ENCODE measurements at places on chromosomes 12 and 14.

- DNase-seq = no peak
Measured at GRCh38 chr12:23426328-23426727, 523.1 kb downstream of the SOX5 start.

- no peak for DNase-seq
Measured at GRCh38 chr14:58138714-58139482, 13.1 kb downstream of the ARMH4 start.

GRCh38 chr12:120093336-120093591 lies 23.3 kb downstream of the RAB35 start:
- no peak for DNase-seq

DNA sequence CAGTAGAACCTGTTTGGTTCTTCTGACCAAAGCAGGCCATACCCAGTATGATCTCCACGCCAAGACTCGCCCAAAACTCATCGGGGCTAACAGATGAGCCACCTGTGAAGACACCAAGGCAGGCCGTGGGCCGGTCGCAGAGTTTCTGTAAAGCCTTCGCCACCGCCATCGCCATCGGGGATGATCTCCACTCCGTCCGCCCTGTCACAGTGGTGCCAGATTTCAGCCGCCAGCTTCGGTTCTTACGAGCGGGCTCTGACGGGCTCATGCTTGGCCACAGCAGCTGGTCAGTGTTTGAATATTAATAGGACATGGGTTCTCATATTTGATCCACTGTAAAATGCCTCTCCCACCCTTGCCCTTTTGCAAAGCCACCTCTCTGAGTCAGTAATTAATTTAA lies 113.2 kb upstream of the TMEM132D start:
- no peak for DNase-seq

DNA sequence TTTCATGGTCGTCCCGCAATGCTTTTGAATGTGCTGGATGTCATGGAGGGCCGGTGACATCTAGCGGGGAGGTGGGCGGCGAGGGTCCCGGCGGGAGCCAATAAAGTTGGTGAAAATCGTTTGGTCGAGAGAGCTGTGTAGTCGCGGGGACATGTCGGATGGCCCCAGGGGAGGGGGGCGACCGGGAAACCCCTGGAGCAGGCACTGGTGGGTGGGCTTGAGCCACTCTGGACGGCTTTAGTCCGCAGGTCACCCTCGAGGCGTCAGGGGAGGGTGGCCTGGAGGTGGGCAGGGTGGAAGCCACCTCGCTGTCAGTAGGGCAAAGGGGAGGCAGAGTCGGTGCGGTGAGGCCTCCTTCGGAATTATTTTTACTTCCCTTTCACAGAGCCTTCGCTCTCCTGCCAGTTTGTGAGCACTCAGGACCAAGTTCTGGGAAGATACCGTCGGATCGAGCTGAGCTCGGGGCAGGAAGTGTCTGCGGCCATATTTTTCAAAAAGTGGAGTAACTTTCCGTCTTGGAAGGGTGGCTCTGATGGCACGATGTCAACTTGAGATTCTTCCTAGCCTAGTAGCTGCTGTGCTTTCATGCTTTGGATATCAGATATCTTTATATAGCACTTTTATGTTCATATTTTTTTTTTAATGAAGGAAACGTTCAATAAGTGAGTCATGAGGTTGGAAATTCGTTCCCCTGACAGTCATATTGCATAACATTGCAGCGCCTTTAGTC lies 28.2 kb downstream of the WBP11 start:
- no peak for DNase-seq

- DNase-seq = peak; percentile 67
Measured at GRCh38 chr14:24662753-24663152, 28.8 kb upstream of the GZMB start.

- DNase-seq = no peak
Measured at GRCh38 chr12:92034858-92035401, 110.7 kb downstream of the BTG1 start.

DNA sequence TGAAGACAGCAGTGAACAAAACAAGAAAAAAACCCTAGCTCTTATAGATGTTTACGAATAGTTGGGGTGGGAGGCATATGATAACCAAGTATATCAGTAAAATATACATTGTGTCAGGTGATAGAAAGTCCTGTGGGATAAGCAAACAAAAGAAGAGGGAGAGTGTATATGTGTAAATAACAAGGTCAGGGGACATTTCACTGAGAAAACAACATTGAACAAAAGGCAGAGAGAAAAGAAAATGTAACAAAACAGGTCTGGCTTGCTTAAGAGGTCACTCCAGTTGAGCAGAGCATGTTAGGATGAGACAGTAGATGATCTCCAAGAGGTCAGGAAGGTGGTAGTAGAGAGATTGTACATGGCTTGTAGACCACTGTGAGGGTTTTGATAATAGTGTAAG lies 304.1 kb downstream of the ACSS3 start:
- DNase-seq = no peak

GRCh38 chr14:66015071-66015780 lies 470.9 kb upstream of the CCDC196 start:
- DNase-seq = no peak

- no peak for DNase-seq
Measured at GRCh38 chr12:32702473-32702872, 23.4 kb downstream of the DNM1L start.

DNA sequence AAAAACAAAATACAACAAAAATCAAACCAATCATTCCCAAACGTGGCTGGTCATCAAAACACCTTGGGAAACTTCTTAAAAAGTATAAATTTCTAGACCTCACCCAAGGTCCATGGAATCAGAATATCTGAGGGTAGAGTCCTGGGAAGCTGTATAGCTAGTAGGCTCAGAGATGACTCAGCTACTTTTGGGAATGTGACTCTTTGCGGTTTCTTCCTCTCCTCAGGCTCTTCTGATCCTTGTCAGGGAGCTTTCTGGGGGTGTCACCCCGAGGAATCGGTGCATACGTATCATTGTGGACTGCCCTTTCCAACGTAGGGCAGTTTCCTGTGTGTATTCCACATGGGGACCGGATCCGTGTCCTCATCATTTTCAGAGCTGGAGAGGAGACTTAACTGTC lies 14.8 kb downstream of the JDP2 start:
- DNase-seq = no peak

- no peak for DNase-seq
Measured at GRCh38 chr12:6072302-6072752, 52.1 kb downstream of the VWF start.

DNA sequence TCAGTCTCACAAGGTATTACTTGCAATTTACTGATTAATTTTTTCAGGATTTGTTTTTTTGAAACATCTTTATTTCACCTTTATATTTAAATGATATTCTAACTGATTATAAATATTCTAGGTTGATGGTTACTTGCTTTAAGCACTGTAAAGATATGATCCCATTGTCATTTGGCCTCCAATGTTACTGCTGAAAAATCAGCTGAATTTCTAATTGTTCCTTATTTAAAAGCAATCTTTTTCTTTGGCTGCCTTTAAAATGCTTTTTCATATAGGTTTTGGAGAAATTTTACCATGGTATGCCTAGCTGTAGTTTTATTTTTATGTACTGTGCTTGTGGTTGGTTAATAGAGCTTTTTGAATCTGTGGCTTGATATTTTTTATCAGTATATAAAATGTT lies 275.6 kb upstream of the PPFIA2 start:
- no peak for DNase-seq

- peak; percentile 57 for DNase-seq
Measured at GRCh38 chr12:102010265-102010994, 51.4 kb downstream of the WASHC3 start.

- no peak for DNase-seq
Measured at GRCh38 chr14:58912799-58913432, 275.2 kb downstream of the DACT1 start.

- peak; percentile 1 for DNase-seq
Measured at GRCh38 chr12:83389237-83389996, 702.7 kb downstream of the TMTC2 start.

DNA sequence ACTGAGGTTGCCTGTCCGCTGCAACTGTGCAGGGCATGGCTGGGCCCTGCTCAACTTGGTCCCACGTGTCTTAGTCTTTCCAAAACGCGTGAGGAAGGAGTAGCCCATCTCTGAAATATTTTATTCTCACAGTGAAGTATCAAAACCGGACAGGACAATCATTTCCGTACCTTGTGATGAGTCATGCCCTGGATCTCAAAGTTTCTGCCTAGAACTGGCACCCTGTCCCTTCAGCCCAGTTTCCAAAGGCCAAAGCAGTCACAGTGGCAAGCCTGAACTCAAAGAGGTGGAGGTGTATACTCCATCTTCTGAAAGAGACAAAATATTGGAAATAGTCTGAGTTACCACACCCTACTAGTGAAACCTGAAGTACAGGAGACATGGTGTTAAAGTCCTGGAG lies 28.5 kb upstream of the SRGAP1 start:
- no peak for DNase-seq

DNA sequence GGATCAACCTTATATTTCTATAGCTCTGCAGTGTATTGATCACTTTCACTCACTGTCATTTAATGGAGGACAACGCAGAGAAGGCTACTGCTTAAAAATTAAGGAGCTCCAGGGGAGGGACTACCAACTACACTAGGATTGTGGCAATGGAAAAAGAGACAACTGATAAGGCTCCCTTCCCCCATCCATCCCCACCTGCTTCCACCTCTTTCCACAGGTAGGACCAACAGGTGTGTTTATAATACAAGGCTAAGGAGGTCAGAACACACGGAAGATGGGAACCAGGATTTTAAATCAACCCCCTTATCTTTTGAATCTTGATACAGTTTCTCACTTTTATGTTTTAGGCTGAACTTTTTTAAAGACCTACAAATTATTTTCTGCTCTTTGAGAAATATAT lies 90.8 kb downstream of the STAB2 start:
- no peak for DNase-seq

DNA sequence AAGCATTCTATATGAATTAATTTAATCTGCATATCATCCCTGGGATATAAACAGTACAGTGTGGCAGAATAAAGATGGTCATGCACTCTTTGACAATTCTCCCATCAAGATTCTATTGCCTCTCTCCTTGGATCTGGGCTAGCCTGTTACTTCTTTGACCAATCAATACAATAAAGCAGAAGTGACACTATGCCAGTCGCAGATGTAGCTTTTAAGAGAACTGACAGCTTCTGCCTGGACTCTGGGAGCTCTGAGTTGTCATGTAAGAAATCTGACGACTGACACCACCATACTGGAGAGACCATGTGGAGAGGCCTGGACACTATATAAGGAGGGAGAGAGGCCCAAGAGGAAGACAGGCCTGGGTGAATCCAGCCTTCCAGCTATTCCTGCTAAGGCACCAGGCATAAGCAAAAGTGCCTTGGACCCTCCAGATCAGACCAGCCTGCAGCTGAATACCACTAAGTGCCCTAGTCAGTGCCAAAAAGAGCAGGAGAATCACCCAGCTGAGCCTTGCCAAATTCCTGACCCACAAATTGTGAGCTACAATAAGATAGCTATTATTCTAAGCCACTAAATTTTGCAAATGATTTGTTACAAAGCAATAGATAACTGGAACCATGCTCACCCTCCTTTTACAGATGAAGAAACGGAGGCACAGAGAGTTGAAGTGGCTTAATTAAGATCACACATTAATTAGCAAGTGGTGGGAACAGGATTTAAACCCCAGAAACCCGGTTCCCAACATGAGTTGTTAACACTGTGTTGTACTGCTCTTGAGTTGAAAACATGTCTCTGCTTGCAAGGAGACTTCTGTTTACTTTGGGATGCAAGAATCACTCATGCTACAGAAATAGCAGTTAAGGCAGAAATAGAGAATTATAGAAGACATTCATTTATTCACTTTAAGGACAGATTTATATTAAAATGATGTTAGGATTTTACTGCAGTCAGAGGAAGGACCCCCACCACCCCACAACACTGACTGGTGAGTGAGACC lies 84.6 kb downstream of the RIN3 start:
- DNase-seq = no peak

- DNase-seq = no peak
Measured at GRCh38 chr14:97640031-97640430, 842.8 kb downstream of the VRK1 start.
